ENCODE measurements at places on chromosomes 16 and 17. TPM values are rescaled to one million over a fixed set of nuclear protein-coding genes. Genes with fewer than 3 reads are reported as not detected.

- H3K27me3 ChIP-seq: no peaks in the 10 kb centered on the region
- peak within 1 kb of the TSS; percentile 88 for H3K27ac ChIP-seq
- H3K36me3 ChIP-seq: no peaks in the 10 kb centered on the region
These were observed at the start of gene MT1M for GRCh38 chr16:56632156-56632847. Gene MT1M (plus strand): TSS chr16:56632659. CDS start chr16:56632732, 73 bp downstream.

HIC1 gene
- 131 TPM for total RNA-seq

DNA sequence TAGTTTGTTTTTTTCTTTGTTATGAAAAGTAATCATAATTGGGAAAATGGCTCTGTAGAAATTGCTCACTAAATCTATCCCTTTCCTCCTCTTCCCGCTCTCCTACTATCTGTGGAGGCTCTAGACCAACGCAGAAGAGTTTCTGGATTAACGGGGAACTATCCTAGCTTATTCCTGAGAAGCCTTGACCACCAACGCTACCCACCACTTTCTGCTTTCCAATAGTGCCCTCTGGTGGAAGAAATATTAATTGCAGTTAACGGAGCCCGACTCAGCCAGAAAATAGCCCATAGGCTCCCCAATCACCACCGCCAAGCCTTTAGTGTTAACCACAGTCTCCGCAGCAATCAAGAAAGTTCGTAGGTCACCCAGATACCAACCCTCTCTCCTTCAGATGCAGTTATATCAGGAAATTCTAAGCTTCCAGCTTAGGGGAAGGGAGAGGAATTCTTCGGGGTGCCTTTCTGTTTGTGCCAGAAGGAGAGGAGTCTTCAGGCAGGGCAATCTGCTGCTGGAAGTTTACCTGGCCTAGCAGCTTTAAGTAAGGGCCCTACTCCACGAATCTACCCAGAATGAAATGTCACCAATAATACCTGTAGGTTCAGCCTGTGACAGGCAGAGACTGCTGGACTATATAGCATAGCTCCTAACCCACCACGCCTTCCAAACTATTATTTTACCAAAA is 23.0 kb upstream of the NSRP1 start:
- no peak overlapping the region for H3K4me3 ChIP-seq
- no peak overlapping the region for H3K27ac ChIP-seq
- no peaks in the 10 kb centered on the region for H3K36me3 ChIP-seq
- no peaks in the 10 kb centered on the region for H3K27me3 ChIP-seq
- DNase-seq: peak; percentile 71
- no peaks in the 10 kb centered on the region for H3K4me1 ChIP-seq

- H3K4me3 ChIP-seq: no peak overlapping the region
- DNase-seq: no peak
- H3K27ac ChIP-seq: no peak overlapping the region
- H3K27me3 ChIP-seq: no peaks in the 10 kb centered on the region
These were observed 56.1 kb downstream of the TNRC6C start for GRCh38 chr17:78014646-78015045.

FAHD1 gene
- total RNA-seq: 233 TPM

LITAFD gene
- total RNA-seq: not detected

- DNase-seq: peak; percentile 61
- H3K27ac ChIP-seq: no peak overlapping the region
- H3K36me3 ChIP-seq: no peaks in the 10 kb centered on the region
- no peak overlapping the region for H3K4me3 ChIP-seq
These were observed 216.0 kb downstream of the SEC14L1 start for GRCh38 chr17:77356690-77357201.

GRCh38 chr17:83202002-83203000 is 122.9 kb downstream of the METRNL start:
- H3K4me3 ChIP-seq: no peak overlapping the region
- DNase-seq: peak; percentile 61
- H3K27me3 ChIP-seq: no peaks in the 10 kb centered on the region

RGS9 gene
- 0.21 TPM for total RNA-seq

AIPL1 gene
- total RNA-seq: not detected

- H3K36me3 ChIP-seq: no peaks in the 10 kb centered on the region
- H3K27ac ChIP-seq: no peak overlapping the region
- no peak overlapping the region for H3K4me3 ChIP-seq
- H3K4me1 ChIP-seq: no peaks in the 10 kb centered on the region
- no peak for DNase-seq
These were observed 48.5 kb downstream of the IRF8 start for GRCh38 chr16:85947230-85948137.

GRCh38 chr17:45873728-45874127 is 20.6 kb upstream of the MAPT start:
- no peak overlapping the region for H3K4me3 ChIP-seq
- no peaks in the 10 kb centered on the region for H3K4me1 ChIP-seq
- no peak for DNase-seq
- no peaks in the 10 kb centered on the region for H3K36me3 ChIP-seq

GRCh38 chr17:82876149-82876548 is 36.3 kb upstream of the ZNF750 start:
- H3K4me3 ChIP-seq: no peak overlapping the region
- H3K27me3 ChIP-seq: no peaks in the 10 kb centered on the region
- H3K36me3 ChIP-seq: peaks cover 4% of the 10 kb centered on the region
- peak overlapping the region; percentile 45 for H3K27ac ChIP-seq
- H3K4me1 ChIP-seq: no peaks in the 10 kb centered on the region

CAMKK1 gene
- total RNA-seq: 3.6 TPM

Data from ascending aorta (tissue), 2 donors.